Stimulated activated CD8-positive, alpha-beta memory T cell treated with anti-CD3 and anti-CD28 coated beads, Interleukin-15, amount 100 ng/mL, for 1 hour (primary cell): ENCODE measurements at places on chromosomes 1 and 21.

DNA sequence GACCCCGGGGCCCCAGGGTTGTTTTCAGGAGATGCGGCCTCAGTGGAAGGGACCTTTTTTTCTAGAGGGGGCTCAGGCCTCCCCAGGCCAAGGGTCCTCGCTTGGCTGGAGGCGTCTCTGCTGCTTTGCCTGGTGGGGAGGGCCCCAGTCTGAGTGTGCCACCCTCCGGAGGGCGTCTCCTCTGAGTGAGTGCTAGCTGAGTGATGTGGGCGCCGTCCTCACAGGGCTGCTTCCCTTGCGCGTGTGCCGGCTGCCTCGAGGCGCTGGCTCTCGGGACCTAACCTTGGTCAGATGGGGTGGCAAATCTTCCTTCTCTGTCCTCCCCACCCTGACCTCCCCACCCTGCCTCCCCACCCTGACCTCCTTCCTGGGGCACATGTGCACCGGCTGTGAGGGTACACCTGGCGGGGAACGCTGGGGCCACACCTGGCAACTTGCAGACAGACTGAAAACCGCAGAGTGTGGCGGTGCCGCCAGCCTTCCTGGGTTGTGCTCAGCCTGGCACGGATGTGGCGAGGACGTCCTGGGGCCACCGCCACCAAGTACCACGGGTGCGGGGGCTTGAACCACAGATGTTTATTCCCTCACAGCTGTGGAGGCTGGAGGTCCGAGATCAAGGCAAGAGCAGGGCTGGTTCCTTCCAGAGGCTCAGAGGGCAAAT is 93.0 kb upstream of the TTC34 start:
- no peak for DNase-seq

GRCh38 chr1:199867601-199868000 is 159.9 kb upstream of the NR5A2 start:
- no peak for DNase-seq

GRCh38 chr1:99645203-99645602 is 710 bp upstream of the PALMD start:
- no peak for DNase-seq

DNA sequence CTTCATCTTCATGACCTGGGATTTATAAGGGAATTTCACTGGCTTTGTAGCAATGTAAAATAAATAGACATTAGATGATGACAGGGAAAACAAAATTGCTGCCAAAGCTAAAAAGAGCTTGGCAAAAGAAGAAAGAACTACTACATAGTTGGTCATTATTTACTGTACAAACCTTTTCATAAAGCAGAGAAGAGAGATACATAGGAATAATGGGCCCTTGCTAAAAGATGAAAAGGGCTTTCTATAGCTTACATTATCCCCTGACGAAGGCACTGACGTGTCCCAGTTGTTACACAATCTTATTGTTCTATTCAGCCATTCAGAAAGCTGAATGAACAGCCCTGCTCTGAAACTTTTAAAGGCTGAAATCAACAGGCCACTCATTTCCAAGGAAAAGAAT is 57.1 kb downstream of the ZC3H11B start:
- no peak for DNase-seq

GRCh38 chr1:67831850-67832513 is 1.3 kb downstream of the GNG12 start:
- no peak for DNase-seq

DNA sequence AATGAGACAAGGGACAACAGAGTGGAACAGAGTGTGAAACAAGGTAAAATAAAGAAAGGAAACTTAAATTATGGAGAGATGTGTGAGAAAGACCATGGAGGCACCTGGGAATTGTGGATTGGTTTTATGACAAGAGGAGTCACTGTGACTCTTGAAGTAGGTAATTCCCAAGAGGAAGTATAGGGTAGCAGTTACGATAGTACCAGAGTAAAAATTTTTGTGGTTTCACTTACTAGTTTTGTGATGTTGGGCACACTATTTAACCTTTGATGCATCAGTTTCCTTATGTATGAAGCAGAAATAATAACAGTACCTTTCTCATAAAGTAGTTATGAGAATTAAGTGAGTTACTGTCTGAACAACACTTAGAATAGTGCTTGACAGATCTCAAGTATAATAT is 267.9 kb upstream of the DPYD start:
- no peak for DNase-seq

DNA sequence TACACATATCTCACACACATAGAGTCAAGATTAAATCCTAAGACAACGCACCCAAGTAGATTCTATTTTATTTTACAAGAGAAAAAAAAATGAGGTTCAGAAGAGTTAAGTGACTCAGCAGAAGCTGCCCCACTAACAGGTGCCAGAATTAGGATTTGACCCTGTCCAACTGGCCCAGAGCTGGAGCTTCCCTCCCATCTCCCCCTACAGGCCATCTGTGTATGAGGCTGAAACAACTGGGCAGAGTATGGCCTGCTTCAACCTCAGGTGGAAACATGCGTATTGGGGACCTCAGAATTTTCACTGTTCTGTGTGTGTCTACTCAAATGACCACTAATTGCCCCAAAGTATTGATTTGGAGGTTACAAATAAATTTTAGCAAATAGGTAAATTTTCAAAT is 29.9 kb downstream of the PSMG1 start:
- no peak for DNase-seq

- no peak for DNase-seq
Measured at GRCh38 chr1:223179786-223180185, 36.7 kb upstream of the TLR5 start.

DNA sequence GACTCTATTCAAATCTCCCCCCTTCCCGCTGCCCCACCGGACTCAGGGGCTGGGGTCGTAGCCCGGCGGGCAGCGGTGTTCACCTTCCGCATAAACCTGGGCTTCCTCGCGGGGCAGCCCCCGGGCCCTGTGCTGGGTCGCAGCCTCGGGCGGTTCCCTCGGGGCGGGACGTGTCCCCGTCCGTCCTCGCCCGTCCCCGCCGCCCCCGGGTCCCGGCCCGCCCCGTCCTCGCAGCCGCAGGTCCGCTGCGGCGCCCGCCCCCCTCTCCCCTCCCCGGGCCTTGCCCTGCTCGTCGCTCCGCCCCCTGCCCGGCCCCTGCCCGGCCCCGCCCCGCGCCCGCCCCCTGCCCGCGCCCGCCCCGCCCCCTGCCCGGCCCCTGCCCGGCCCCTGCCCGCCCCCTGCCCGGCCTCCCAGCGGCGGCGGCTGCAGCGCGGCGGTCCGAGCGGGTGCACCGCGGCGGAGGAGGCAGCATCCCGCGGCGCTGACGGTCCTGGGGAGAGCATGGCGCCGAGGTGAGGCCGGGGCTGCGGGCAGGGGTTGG is at the start of gene COL18A1:
Gene COL18A1 (plus strand): TSS at position 436 of the 541 bp plus-strand sequence. CDS start 66 bp downstream, at position 502.
- no peak for DNase-seq

GRCh38 chr1:45622524-45623394 is 1.1 kb downstream of the CCDC17 start:
- no peak for DNase-seq

GRCh38 chr1:59671066-59671952 is 143.4 kb upstream of the HOOK1 start:
- no peak for DNase-seq

DNA sequence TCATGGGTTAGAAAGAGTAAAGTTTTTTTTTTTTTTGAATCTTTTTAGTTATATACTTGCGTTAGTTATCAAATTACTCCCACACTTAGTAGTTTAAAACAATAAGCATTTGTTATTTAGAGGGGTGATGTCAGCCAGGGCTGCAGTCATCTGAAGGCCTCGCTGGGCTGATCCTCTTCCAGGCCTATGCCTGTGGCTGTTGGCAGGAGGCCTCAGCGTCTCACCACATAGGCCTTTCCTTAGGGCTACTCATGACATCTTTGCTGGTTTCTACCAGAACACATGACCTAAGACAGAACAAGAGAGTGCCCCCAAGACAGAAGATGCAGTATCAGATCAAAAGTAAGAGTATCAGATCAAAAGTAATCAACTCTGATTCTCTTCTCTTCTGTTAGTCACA is 167.4 kb downstream of the HHAT start:
- no peak for DNase-seq

DNA sequence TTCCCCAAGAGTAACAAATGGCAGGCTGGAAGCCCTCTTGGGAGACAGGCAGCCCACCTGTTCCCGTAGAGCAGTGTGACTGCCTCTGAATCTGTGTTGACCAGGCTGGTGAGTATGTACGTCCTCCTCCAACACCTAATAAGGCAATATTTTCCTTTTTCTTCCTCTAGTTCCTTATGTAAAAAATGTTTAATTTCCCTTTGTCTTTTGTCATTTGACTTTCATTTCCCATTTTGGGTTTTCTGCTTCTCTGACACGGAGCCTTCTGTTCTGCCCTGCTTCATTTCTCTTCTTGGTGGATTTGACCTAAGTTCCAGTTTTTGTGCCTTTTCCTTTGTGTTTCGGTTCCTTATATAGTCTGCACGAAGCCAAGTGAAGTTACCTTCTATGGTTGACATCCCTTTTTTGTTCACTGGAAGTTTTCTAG is 65.8 kb upstream of the ATF3 start:
- DNase-seq: no peak

GRCh38 chr1:88503646-88504045 is 180.4 kb upstream of the PKN2 start:
- DNase-seq: no peak

GRCh38 chr1:9652379-9653209 is 1.1 kb downstream of the PIK3CD start:
- DNase-seq: no peak

DNA sequence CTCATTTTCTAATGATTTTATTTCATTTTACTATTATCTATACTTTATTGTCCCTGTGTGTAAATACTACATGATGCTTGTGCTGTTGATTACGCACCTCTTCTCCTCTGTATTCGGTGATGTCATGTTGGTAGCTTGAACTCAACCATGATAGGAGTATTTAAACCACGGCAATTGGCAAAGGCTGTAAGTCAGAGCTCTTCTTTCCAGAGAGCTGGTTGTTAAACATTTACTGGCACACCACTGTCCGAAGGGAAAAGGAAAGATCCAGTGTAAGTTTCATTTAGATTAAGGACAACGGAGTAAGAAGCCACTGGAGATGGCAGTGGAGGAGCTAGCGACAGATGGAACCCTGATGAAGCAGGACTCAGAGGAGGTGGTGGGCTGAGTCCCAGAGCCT is 93.4 kb upstream of the KCNE2 start:
- no peak for DNase-seq

GRCh38 chr1:240349695-240350094 is 258.0 kb downstream of the FMN2 start:
- no peak for DNase-seq

DNA sequence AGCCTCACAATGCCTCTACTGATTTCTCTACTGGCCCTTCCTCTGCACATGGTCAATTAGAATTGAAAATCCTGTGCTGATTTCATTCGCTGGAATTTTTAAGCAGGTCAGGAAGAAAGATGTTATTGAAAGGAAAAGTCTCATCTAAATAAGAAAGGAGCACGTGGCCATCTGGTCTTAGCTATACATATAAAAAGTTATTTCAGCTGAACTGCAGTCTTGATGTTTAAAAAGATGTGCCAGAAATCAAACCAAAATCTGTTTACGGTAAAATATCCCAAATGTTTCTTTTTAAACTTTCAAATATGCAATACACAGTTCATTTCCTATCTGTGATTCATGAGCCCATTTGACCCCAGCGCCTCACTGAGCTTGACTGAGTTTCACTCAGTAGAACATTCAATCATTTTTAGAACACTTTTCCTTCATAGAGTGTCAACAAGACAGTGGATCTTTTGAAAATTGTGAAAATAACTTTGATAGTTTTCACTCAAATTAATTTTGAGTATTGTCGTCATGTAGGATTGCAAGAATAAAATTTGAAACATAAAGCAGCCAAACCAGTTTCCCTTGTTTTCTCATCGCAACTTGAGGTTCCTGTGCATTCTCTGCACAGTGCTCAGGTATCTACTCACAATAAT is 293.6 kb downstream of the PTPRC start:
- DNase-seq: no peak

- DNase-seq: no peak
Measured at GRCh38 chr1:147804942-147805723, 44.7 kb upstream of the GJA5 start.

- no peak for DNase-seq
Measured at GRCh38 chr1:104105465-104105864, 355.8 kb downstream of the AMY1C start.

DNA sequence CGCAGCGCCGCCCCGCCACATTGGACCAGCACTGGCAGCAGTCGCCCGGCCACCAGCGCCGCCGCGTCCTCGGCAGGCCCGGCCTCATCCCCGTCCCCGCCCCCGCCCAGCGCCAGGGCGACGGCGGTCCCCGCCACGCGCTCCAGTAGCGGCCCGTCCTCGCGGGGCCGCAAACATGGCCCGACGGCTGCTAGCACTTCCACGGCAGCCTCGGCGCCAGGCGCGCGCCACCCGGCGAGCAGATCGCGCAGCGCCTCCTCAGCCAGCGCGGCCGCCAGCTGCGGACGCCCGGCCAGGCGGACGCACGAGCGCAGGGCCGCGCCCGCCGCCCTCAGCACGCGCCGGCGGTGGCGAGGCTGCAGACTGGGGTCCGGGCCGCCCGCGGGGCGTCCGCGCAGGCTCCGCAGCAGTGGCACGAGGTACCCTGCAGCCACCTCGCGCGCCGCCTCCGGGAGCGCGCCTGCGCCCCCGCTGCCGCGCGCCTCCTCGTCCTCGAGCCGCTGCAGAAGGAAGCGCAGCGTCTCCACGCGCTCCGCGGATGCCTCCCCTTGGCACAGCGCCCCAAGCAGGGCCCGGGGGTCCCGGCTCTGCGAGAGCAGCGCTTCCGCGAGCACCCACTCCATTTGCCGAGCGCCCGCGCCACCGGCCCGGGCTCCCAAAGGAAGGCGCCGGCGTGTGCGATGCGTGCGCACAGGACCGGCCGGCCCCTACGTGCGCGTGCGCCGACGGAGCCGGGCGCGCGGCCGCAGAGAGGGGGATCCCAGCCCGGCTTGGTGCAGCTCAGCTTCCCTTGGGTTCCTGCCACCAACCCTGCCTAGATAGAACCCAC is at the start of gene TARBP1:
Gene TARBP1 (minus strand): TSS at position 699 of the 829 bp plus-strand sequence. CDS start 76 bp downstream, at position 623.
- peak; percentile 37 for DNase-seq

GRCh38 chr1:24167008-24167407 is 20.1 kb downstream of the IFNLR1 start:
- DNase-seq: no peak

- DNase-seq: no peak
Measured at GRCh38 chr1:9022773-9023172, 3.5 kb downstream of the SLC2A7 start.

GRCh38 chr1:199460933-199461332 is 566.6 kb upstream of the NR5A2 start:
- no peak for DNase-seq

- DNase-seq: no peak
Measured at GRCh38 chr21:39523399-39523798, 71.6 kb downstream of the SH3BGR start.

DNA sequence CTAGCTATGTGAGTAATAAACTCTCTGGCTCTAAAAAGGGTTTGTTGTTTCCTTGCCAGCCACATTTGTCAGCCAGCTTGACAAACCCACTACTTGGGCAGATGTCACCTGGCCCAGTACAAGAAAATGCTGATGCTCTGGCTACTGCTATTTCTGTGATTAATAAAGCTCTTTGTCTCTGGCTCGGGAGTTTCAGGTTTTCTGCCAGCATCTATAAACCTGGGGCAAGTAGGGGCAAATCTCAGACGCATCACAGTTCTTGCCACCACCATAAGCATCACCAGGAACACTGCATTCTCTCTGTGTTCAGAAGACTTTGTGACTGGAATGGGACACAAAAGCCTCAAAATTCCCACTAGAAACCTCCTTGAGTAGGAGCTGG is 2.5 kb downstream of the ITLN2 start:
- DNase-seq: no peak

GRCh38 chr1:50422946-50423669 is at the start of gene DMRTA2:
Gene DMRTA2 (minus strand): TSS chr1:50423443. CDS start chr1:50421536, 1,907 bp downstream.
- DNase-seq: no peak

- no peak for DNase-seq
Measured at GRCh38 chr1:117216718-117217117, 6.0 kb upstream of the VTCN1 start.
